ENCODE measurements at places on chromosomes 11 and 22.

- no peak for DNase-seq
These were observed 81.7 kb upstream of the SHISAL1 start for GRCh38 chr22:44394246-44395117.

- DNase-seq: peak; percentile 30
These were observed 839 bp downstream of the CEP164 start for GRCh38 chr11:117328375-117329010.

DNA sequence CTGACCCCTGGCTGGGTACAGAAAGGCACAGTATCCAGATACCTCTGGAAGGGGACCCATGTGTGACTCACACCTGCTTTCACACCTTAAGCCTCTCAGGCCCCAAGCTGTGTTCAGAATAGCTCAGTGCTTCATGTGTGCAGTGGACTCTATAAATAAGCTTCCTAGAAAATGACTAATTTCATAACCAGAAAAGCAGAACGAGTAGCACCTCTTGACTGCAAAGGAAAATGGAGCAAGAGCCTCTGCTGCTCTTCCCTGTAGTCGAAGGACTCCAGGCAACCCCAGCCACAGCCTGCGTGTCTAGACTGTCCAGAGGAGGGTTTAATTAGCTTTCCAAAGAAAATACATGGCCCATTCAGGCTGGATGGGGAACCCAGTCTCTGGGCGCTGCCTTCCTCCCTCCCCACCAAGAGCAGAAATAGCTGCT lies 23.1 kb downstream of the PTPN5 start:
- DNase-seq: no peak

GRCh38 chr11:2098691-2099515 lies 40.3 kb downstream of the IGF2 start:
- no peak for DNase-seq

GRCh38 chr22:48808038-48808960 lies 1019.4 kb downstream of the BRD1 start:
- no peak for DNase-seq

DNA sequence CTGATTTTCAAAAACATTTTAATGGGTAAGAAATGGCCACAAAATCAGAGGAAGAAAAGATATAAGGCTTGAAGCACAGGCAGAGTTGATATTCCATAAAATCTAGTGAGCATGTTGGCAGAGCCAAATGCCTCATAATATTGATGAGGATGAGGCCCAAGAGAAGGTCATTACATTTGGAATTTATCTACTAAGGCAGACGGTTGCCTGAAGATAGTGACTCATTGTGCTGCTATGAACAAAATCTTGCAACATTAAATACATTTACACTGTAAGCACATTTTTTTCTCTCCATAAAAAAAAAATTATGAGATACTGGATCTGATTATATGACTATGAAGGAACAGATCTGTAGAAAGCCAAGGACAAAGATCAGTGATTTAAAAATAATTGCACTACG lies 881.4 kb upstream of the CHORDC1 start:
- no peak for DNase-seq

- no peak for DNase-seq
These were observed 43.0 kb upstream of the MYO18B start for GRCh38 chr22:25698978-25699377.

DNA sequence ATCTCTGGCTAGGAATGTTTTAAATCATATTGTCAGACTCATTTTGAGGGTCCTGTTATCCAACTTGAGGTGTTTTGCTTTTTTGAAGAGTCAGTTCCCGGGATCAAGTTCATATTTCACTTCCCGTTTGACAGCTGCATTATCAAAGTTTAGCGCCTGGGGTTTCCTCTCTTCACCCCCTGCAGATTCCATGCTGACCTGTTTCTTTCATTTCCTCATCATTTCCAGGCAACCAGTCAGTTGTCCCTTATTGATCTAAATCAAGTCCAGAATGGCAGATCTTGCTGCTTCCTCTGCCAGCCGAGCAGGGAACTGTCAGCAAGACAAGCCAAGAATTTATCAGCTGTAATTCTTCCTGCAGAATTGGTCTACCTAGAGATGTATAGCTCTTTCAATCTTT lies 197.6 kb upstream of the SYN3 start:
- DNase-seq: no peak

All from kidney capillary endothelial cell (primary cell).